ENCODE measurements at places on chromosomes 12 and 14.

DNA sequence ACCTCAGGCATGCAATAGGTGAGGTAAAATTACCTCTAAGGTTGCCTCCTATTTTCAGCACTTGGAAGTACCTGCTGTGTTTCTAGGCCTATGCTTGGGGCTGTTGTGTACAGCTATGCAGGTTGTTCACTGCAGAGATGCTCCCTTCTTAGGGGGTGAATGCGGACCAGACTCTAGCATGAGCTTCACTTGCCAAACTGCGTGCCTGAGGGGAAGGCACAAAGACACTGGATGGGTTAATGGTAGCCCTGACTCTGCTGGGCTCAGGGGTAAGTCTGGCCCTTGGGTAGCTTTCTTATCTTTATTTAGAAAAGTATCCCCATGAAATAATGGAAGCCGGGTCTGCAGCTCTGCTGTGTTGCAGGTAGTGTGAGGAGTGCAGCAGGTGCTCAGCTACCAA, 35.7 kb downstream of the B4GALNT3 start:
- DNase-seq = no peak

DNA sequence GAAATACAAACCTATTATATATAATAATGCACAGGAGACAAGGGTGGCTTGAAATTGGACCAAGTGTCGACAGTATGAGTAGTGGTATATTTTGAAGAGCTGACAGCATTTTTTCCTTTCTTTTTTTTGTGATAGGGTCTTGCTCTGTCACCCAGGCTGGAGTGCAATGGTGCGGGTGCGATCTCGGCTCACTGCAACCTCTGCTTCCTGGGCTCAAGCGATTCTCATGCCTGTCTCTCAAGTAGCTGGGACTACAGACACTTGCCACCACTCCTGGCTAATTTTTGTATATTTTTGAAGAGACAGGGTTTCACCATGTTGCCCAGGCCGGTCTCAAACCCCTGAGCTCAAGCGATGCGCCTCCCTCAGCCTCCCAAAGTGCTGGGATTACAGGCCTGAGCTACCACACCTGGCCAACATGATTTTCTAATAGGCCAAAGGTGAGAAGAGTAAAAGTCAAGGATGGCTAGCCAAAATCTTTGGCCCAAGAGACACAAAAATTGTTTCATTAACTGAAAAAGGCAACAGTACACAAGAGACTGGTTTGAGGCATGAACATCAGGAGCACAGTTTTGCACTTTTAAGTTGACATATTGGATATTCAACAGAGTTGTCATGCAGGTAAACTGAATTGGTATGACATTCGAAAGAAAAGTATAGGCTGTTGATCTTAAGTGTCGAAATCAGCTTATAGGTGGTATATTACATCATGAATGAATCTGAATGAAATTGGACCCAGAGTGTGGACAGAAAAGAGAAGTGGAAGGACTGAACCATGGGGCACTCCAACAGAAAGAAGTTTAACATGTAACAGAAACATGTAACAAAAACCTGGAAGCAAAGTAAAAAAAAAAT, 12.5 kb downstream of the HNRNPC start:
- no peak for DNase-seq

GRCh38 chr12:42090899-42091298, 53.8 kb downstream of the GXYLT1 start:
- peak; percentile 11 for DNase-seq

DNA sequence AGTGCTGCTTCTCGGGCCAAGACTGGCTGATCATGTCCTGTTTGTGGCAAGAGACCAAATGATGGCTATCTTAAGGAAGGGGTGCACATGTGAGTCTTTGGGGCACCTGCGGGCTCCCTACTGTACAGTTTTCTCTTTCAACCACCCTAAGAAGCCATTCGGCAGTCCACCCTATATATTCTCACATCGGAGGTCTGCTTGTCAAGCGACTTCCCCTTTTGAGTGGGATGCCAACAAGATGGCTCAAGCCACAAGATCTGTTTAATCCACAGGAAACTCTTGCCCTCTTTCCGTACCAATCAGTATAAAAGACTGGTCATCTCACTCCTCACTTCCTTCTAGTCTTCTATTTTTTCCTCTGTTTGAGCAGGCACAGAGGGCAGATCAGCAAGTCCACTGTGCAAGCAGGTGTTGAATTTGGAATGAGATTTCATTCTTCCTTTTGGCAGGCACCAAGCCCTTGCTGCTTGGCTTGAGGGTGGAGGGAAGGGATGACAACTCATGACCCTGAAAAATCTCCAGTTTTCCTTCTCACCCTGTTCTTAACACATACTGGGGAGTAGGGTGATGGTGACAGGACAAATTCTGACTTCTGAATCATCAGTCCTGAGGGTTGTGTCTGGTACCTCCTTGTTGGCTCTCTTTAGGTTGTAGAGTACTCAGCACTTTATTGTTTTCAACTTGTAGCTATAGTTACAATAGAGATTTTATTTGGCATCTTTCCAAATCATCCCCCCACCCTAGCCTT, 17.6 kb downstream of the LACRT start:
- DNase-seq = no peak

- DNase-seq = peak; percentile 48
Observed at GRCh38 chr14:67269298-67270060, 28.2 kb downstream of the PALS1 start.

GRCh38 chr12:65740873-65741600, 83.2 kb upstream of the HMGA2 start:
- DNase-seq = no peak

DNA sequence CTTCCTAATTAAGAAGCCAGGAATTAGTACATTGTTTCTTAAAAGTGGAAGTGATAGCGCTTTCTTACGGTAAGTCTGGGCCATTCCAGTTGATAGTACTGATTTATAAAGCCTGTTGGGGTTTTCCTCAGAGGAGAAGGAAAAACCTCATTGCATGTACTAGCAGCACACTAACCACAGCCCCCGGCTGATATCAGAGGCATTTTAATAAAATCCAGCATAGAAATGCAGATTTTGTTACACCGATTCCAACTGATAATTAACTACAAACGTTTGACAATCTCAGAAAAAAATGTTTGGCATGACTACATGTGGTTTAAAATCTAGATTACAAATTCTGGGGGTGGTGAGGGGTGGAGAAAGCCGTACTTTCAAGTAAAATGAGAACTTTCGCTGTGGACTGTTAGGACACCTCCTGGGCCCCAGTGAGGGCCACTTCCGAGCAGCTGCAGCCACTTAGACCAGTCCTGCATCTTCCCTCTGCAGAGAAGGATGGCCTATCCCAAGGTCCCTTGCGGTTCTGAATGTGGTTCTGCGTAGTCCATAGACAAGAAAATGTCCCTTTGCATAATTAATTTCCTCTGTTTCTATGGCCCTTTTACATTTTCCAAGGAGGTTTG, 374.4 kb downstream of the NUAK1 start:
- no peak for DNase-seq

GRCh38 chr12:52327830-52328500, 6.8 kb upstream of the KRT83 start:
- no peak for DNase-seq

DNA sequence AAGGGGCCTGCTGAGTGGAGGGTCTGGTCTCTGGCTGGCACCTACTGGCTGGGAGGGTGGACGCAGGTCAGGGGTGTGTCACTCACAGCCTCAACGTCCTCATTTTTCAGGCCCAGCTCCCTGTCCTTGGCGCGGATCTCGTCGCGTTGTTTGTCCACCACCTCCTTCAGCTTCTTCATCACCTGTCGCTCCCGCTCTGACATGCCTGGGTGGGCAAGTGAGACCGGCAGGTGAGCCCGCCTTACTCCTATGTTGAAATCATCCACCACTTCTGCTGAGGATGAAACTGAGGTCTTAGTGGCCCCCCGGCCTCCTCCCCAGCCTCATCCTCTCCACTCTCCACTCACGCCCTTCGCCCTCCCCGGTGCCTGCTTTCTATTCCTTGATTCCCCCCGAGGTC, 34.2 kb downstream of the RILPL1 start:
- no peak for DNase-seq
